ENCODE measurements at places on chromosomes 3 and 15.

- no peak for DNase-seq
Observed at GRCh38 chr3:186124592-186124991, 15.7 kb upstream of the ETV5 start.

DNA sequence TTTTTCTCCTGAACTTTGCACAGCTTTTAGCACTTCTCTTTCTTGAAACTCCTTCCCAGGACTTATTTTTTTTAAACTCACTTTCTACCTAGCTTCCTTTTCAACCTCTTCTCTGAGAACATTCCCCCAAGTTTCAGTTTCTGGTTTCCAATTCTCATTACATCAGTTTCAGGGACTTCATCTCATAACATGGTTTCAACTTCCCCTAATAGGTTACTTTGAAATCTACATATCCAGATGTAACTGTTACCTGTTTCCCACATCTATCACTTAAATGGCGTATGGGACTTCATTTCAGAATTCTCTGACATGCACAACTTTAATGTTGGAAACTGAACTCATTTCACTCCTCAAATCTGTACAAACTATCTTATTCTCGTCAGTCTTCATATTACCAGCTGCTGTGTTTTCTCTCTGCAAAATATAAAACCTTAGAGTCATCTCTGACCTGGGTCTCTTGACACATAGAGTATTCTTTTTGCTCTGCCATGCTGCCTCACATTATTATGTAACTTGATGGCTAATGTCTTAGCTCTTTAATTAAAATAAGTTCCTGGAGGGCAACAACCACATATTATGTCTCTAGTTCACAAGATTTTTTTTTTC lies 58.4 kb downstream of the NME9 start:
- DNase-seq = no peak

- DNase-seq = no peak
Observed at GRCh38 chr3:149080699-149081091, 5.6 kb downstream of the HLTF start.

DNA sequence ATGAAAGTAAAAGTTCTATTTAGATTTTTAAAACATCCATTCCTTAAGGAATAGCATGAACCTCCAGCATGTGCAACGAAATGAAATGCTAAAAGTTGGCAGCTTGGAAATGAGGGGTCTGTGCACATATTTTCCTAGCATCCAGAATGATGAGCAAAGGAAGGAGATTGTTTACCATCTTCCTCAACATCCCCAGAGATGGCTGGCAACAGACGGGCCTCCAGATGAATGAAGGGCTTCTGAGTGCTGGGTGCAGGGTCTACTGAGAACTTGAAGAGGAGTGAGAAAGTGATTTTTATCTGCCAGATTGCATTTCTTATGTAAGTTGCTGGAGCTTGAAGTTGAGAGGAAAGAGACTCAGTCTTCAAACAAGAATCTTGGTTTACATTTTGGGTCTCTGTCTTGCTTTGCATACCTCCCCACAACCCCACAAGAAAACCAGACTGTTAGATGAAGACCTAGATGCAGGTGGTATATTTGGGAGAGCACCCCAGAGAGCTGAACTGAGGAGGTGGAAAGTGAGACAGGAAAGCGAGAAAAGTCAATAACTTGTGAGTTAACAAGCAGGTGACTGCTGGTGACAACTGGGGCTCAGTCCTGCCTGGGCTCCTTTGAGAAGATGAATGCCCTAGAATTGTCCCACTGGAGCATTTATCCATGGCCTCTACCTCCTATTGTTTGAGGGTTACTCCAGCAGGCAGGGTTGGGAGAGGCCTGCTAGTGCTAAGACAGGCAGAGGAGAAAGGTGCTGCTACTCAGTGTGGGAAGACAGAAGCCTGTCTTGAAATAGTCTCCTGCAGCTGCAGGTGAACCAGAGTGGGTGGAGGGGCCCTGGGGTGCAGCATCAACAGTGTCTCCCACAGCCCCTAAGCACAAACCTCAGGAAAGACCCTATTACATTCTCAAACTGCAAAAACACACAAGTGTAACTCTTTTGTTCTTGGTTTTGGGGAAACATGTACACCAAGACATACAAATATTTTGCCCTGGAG lies 10.5 kb upstream of the CCK start:
- DNase-seq = no peak

GRCh38 chr3:109921509-109921908 lies 584.2 kb upstream of the DPPA4 start:
- no peak for DNase-seq

GRCh38 chr3:97882975-97883598 lies 61.3 kb downstream of the CRYBG3 start:
- no peak for DNase-seq

- no peak for DNase-seq
Observed at GRCh38 chr3:168251371-168251770, 155.6 kb upstream of the GOLIM4 start.

DNA sequence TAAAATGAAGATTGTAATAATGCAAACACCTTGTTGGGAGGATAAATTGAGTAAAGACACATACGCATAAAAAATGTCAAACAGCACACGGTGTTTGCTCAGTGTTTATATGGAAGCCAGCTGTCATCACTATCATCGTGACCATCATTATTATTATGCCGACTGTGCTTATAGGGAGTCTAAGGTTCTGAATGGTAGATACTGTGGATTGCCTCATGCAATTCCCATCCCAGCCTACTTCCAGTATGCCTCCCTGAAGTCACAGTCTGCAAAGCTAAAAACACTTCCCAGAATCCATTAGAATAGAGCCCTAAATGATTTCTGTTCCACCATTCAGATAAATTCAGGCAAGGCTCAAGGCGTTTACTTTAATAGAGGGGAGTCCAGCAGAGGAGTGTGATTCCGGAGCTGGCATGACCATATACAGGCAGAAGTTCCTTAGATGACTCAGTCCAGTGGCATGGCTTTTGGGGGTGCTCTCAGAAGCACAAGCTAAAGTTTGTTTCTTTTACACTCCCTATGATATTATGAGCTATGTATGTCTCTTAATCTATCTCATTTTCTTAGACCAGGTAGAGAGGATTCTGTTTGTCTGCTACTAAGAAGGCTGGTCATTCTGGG lies 148.7 kb downstream of the MEX3B start:
- DNase-seq = no peak

DNA sequence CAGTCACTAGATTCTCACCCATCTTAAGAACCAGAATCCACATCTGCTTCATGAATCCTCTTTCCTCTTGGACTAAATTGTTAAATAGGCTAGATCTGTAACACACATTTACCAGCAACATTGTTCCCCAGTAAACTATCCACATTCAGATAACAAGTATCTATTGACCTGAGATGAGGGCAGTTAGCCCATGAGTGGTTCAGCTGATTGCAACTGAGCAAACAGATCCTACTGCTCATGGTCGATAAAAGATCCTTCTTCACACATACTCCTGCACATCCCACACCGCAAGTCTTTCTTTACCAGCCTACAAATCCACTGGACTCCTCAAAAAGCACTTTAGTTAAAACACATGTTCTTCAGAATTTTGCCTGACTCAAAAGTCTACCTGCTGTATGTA lies 59.2 kb downstream of the UACA start:
- no peak for DNase-seq

DNA sequence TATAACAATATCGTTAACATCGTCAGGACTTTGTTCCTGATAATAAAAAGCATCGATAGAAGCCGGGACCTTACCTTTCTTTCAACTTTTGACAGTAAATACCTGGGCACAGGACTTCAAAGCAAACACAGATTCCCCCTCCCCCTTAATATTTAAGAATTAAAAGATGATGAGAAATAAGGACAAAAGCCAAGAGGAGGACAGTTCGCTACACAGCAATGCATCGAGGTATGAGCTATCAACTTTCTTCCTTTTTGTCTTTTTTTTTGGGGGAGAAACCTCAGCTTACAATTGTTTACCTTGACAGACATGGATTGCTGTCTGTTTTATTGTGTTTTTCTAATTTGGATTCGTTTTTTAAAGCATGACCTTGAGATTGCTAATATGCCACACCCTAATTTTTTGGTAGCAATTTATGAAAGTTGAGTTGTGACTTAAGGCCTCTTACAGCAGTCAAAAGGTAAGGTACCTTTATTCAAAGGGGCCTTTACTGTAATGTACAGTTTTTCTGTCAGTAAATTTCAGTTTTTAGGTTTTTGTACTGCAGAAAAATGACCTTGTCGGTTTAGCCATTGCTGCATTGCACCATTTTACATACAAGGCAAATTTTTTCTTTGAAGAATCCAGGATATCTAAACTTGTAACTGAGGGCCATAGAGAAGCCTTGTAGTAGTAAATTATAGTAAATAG lies 1.1 kb downstream of the CHD2 start:
- DNase-seq = no peak

GRCh38 chr15:85681386-85681785 lies 113.3 kb downstream of the KLHL25 start:
- no peak for DNase-seq
